ENCODE measurements at places on chromosomes 2 and 18. TPM values are rescaled to one million over a fixed set of nuclear protein-coding genes. Genes with fewer than 3 reads are reported as not detected.

REG3G gene
- not detected for total RNA-seq

MDH1B gene
- total RNA-seq: 0.26 TPM

GRCh38 chr2:64838817-64839216 is 150.4 kb upstream of the SLC1A4 start:
- DNase-seq: peak; percentile 71
- H3K4me1 ChIP-seq: peaks cover 25% of the 10 kb centered on the region
- H3K27ac ChIP-seq: no peak overlapping the region

GRCh38 chr2:115427436-115427835 is 985.0 kb downstream of the DPP10 start:
- no peak overlapping the region for H3K4me3 ChIP-seq
- no peaks in the 10 kb centered on the region for H3K4me1 ChIP-seq
- no peak overlapping the region for H3K27ac ChIP-seq

GRCh38 chr2:222753251-222753824 is 81.9 kb downstream of the MOGAT1 start:
- no peaks in the 10 kb centered on the region for H3K36me3 ChIP-seq
- no peaks in the 10 kb centered on the region for H3K27me3 ChIP-seq
- H3K27ac ChIP-seq: no peak overlapping the region
- no peaks in the 10 kb centered on the region for H3K4me1 ChIP-seq
- no peak overlapping the region for H3K4me3 ChIP-seq

Data from upper lobe of right lung (tissue), 1 donor.